ENCODE measurements at places on chromosomes 4 and X. TPM values are rescaled to one million over a fixed set of nuclear protein-coding genes. Genes with fewer than 3 reads are reported as not detected.

PDCL2 gene
- not detected for polyA plus RNA-seq

PLAC1 gene
- 0.98 TPM for polyA plus RNA-seq

IGFBP7 gene
- 120 TPM for polyA plus RNA-seq

WDFY3 gene
- polyA plus RNA-seq, result 23.6 TPM

GRCh38 chrX:134693644-134694043, 35.4 kb upstream of the PLAC1 start:
- no peak for DNase-seq
